ENCODE measurements at places on chromosomes 2 and 18.

- no peak for DNase-seq
These were observed 77.6 kb downstream of the EPC2 start for GRCh38 chr2:148721991-148722777.

DNA sequence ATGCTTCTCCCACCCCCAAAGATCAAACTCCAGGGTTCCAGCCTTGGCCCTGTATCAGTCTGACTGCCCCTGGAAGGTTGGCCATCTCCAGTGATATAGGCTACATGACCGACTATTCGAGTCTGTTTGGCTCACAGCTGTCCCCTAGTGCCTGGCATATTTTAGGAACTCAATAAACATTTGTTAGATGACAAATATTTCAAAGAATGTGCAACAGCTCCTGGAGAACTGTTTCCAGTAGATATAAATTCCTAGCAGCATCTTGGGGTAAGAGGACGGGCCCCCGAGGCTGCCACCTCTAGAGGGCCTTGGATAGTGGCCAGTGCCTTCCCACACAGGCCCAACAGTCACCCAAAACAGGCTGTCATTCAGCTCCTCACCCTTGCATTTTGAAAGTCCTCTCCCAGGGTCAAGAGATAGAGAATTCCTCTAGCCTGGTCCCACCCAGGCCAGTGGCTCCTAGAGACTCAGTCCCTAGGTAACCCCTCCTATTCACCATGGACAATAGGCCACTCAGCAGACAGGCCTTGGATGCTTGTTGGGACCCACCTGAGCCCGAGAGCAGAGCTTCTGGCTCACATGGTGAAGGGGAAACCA is 45.1 kb upstream of the ATP6V1B1 start:
- no peak for DNase-seq

- DNase-seq = no peak
These were observed 17.9 kb downstream of the PIAS2 start for GRCh38 chr18:46899274-46899948.

DNA sequence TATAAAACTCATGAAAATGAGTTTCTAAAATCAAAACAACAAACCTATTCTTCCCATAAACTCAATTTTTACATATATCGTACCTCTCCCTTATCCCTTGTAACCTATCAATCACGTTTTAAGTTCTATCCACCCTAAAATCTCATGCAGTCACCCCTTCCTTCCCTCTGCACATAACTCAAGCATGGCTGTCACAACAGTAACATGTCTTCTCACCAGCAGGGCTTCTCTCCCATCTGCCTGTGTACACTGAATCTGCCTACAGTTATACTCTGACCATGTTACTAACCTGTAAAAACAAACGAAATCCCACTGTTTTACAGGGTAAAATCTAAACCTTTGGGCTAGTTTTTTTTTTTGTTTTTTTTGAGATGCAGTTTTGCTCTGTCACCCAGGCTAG is 68.2 kb downstream of the MAP4K3 start:
- DNase-seq = no peak

GRCh38 chr2:144431392-144431783 is 88.5 kb downstream of the ZEB2 start:
- no peak for DNase-seq

GRCh38 chr2:240925568-240926515 is 19.7 kb downstream of the CROCC2 start:
- no peak for DNase-seq

DNA sequence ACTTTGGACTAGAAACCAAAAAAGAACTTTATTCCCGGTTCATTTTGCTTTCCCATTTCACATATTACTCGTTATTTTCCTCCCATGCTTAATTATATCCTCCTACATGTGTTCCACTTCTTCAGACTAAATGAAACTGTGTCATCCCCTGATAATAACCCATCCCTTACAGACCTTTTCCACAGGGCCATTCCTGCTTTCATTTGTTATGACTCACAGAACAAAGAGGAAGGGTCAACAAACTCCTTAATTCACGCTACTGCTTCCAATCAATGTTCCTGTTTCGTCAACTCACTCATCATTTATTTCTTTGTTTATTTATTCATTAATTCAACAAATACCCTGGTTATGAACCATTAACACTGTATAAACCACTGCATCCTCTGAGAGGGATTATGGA is 104.5 kb downstream of the ZEB2 start:
- DNase-seq = no peak

GRCh38 chr2:132681766-132682165 is 11.8 kb upstream of the LYPD1 start:
- no peak for DNase-seq

GRCh38 chr2:170408461-170409163 is 230.7 kb downstream of the MYO3B start:
- no peak for DNase-seq

Data from stimulated activated CD4-positive, alpha-beta T cell treated with anti-CD3 and anti-CD28 coated beads, Interleukin-2, amount 100 ng/mL, for 4 hours (primary cell).